Urothelium cell line (cell line): ENCODE measurements at places on chromosomes 1 and 21.

GRCh38 chr1:46406881-46407608, 12.9 kb downstream of the FAAH start:
- no peak for DNase-seq

GRCh38 chr1:56508523-56508983, 70.8 kb downstream of the PLPP3 start:
- no peak for DNase-seq

DNA sequence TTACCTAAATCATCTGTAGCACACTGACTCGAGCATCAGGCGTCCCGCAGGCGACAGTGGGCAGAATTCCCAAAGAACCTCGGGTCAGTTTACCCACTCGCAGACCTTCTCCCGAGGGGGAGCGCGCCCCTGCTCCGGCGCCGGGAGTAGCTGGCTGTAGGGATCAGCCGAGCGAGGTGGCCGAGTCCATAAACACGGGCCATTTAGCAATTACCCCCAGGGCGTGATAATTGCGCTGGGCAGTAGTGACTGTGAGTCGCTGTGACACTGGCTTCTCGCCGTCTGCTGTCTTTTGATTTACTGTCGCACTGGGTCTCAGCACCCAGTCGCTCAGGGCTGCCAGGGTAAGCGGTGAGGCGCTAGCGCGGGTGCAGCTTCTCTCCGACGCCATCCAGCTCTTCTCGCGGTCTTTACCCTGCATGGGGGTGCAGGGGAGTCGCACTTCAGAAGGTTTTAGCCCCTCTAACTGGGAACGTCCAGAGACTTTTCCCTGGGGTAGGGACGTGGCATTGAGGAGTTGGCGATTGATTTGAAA, 16.2 kb downstream of the HLX start:
- DNase-seq, result no peak

DNA sequence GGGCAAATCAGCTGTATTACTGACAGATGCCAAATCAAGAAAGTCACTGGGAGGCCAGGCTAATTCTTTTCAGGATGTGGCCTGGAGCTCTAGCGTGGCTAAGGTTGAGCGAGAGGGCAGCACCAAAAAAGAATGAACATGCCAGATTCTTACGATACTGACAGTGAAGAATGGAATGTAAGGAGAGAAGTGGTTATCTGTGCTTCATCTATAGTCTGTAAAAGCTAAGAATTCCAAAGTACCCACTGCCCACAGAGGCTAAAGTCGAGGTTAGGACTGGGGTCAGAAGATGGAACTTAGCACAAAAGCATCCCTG, 32.7 kb downstream of the TFAP2E start:
- no peak for DNase-seq

DNA sequence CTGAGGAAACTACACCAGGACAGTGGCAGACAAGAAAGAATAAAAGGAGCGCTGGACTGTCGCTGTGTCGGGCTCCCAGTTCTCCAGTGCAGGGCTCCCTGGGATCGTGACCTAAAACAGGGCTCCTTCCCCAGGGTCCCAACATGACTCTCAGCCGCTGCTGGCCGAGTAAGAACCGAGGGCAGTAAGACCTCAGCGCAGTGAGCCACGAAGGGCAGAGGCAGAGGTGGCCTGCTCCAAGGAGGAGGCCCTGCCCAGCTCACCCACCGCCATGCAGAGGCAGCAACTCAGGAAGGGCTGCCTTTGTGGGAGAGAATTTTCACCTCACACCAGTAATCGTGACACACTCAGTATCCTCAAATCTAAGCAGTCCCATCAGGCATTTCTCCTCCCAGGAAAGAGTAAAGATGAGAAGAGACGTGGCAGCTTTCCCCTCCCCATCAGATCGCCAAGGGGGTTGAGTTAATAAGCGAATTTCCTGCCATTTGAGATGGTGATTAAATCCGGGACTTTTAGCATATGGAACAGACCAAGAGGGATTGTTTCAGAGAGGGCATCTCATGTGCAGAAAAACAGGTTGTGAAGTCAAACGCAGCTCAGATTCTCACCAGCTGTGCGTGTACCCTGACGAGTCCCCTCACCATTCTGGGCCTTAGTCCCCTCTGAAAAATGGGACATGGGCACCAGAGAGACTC, 19.8 kb upstream of the ARTN start:
- DNase-seq, result no peak

GRCh38 chr1:24955161-24955560, 25.1 kb upstream of the RUNX3 start:
- peak; percentile 56 for DNase-seq

DNA sequence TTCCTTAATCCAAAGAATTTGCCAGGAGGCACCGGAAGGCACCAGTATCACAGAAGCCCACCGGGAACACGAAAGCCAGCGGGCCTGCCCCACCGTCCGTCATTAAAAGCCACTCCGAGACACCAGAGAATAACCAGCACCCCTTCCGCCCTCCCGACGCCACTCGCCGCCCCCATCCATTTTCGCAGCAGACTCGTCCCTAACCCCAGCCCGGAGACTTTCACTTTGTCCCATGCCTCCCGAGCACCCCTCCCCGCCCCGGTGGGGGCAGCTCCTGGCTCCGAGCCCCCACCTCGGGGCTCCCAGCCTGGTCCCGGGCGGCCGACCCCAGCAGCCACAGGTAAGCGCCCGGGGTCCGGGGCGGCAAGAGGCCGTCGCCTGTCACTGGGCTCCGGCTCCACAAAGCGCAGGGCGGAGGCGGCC, 105.4 kb downstream of the SLC45A1 start:
- DNase-seq, result no peak

DNA sequence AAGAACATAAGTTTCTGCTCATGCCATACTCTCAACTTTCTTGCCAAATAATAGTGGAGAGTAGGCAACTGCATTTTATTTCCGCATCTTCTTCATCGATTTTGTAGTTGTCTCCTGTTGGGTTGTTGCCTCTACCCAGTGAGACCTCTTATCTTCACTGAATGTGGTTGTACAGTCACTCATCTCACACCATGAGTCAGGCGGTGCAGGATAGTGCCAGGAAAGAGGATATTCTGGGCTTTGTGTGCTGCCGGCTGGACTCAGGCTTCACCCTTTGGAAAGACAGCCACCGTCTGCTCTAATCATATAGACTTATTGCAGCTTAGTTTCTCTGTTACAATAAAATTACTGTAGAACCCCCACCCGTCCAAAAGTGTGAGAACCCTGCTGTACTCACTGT, 154.3 kb upstream of the USP24 start:
- DNase-seq, result no peak

DNA sequence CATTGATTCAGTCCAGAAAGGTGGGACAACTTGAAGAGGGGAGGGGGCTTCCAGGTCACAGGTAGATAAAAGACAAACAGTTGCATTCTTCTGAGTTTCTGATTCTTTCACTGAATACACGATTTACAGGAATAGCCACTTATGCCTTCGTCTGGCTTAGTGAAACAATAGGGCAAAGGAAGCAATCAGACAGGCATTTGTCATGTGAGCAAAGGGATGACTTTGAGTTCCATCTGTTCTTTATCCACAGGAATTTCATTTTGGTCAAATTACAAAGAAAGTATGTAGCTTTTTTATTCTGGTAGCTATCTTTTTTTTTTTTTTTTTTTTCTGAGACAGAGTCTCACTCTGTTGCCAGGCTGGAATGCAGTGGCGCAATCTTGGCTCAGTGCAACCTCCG, 202.5 kb downstream of the TTLL7 start:
- DNase-seq, result peak; percentile 6

- DNase-seq, result no peak
Measured at GRCh38 chr1:179200586-179200985, 28.9 kb downstream of the ABL2 start.

DNA sequence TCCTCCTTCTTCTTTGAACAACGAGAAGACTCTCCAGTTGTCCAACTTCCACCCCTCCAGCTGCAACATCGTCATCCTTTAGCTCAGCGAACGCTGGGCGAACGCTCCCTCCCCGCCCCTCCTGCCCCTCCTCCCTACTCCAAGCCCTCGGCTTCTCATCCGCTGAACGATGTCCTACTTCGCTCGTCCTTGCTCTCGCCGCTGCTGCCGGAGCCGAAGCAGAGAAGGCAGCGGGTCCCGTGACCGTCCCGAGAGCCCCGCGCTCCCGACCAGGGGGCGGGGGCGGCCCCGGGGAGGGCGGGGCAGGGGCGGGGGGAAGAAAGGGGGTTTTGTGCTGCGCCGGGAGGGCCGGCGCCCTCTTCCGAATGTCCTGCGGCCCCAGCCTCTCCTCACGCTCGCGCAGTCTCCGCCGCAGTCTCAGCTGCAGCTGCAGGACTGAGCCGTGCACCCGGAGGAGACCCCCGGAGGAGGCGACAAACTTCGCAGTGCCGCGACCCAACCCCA, at the start of gene BCAN:
TSS of gene BCAN (plus strand) at position 357 of the 504 bp plus-strand sequence. CDS start 3,938 bp downstream, outside the sequence.
- DNase-seq, result no peak

GRCh38 chr1:39759436-39759726, 11.8 kb downstream of the OXCT2 start:
- DNase-seq, result no peak

- no peak for DNase-seq
Measured at GRCh38 chr21:36155603-36156338, 853 bp upstream of the DOP1B start.

- no peak for DNase-seq
Measured at GRCh38 chr21:14687268-14687625, 141.1 kb upstream of the SAMSN1 start.

- DNase-seq, result no peak
Measured at GRCh38 chr1:20666804-20667203, 5.6 kb upstream of the DDOST start.

- no peak for DNase-seq
Measured at GRCh38 chr1:232620356-232620969, 9.5 kb downstream of the SIPA1L2 start.

- no peak for DNase-seq
Measured at GRCh38 chr1:205030896-205031295, 12.1 kb upstream of the CNTN2 start.

- DNase-seq, result peak; percentile 75
Measured at GRCh38 chr1:63691701-63692425, 82.0 kb upstream of the ROR1 start.

GRCh38 chr1:198849093-198849492, 210.3 kb downstream of the PTPRC start:
- DNase-seq, result no peak

DNA sequence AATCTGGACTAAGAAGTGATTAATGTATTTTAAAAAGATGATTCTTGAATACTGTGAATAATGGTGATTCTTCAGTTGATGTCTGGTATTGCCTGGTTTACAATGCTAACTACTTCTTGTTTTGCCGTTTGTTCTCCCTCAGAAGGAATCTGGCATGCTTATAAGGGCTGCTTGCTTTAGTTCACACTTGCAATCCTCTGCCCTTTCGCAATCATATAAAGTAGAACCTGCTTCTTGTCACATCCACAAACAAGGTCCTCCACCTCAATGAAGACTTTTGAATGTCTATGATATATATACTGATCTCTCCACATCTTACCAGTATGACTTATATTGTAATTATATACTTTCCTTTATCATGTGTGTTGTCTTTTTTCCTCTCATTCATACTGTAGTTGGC, 92.6 kb downstream of the ADGRL4 start:
- no peak for DNase-seq

DNA sequence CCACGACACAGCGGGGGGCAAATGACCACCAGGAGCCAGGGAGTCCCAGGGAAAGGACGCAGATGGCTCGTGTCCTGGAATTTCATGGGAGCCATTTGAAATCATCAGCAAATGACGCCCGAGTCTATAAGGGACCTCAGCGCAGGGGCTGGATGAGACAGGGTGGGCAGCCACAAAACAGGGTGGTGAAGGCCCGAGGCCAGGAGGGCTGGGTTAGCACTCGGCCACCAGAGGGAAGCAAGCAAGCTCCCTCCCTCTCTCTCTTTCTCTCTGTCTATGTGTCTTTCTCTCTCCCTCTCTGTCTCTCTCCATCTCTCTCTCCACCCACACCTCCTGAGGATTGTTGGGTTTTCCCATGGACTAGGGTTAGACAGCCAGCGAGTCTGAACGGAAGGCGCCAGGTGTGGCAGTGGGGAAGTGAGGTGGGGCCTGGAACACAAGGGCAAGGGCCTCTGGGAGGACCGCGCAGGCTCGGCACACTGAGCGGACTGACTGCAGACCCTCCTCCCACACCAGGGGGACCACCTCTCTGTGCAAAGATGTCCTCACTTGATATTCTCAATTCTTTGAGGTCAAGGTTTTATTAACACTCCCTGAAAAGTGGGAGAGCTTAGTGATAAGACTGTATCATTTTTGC, 73.8 kb upstream of the TMPRSS2 start:
- no peak for DNase-seq

DNA sequence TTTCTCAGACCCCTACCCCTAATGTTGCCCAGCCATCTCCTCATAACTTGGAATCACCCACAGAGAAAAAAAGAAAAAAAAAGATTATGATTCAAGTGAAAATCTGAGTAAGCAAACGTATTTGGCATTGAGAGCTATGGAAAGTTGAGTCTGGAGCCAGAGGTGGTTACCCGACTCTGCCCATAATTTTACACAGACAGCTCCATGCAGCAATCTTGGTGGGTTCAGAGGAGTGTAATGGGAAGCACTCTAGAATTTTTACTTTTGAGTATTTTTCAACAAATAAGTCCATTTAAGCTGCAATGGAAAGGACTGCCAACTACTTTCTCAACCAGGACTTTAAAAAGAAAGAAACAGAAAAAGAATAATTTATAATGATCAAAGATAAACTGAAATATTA, 62.7 kb downstream of the ZC3H11B start:
- DNase-seq, result no peak

DNA sequence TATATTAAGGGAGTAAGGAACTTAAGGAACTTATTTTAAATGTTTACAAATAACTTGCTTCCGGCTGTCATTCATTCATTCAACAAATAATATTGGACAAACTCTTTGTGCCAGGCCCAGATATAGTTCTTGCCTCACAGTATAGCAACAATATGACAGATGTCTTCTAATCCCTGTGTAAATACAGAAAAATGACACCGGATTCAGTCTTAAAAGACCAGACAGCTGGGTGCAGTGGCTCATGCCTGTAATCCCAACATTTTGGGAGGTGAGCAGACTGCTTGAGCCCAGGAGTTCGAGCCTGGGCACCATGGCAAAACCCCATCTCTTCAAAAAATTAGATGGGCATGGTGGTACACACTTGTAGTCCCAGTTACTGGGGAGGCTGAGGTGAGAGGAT, 23.7 kb downstream of the EIF2B3 start:
- no peak for DNase-seq

DNA sequence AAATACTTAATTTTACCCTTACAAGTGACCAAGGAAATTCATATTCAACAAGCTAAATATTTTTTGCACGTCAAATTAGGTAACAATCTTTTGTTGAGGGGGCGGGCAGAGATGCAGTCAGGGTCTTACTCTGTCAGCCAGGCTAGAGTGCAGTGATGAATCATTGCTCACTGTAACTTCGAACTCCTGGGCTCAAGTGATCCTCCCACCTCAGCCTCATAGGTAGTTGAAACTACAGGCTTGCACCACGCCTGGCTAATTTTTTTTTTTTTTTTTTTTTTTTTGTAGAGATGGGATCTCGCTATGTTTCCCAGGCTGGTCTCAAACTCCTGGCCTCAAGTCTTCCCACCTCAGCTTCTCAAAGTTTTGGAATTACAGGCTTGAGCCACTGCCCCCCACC, 26.5 kb downstream of the PHTF1 start:
- no peak for DNase-seq

DNA sequence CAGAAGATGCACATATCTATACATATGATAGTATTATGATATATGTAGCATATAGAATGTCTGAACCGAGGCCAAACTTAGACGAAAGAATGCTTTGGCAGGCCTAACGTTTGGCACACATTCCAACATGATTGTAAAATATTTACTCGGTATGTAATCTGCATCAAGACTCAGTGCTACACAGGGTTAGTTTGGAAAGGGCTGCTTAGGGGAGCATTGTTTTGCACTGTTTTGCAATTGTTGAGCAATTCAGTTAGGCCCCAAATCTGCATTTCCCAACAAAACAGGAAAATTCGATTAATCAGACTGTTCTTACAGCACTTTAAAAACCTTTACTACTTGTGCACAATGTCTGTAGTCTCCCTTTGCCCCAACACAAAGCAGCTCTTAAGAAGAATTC, 216.0 kb upstream of the NEGR1 start:
- DNase-seq, result no peak
